ENCODE measurements at places on chromosomes 3 and 15. TPM values are rescaled to one million over a fixed set of nuclear protein-coding genes. Genes with fewer than 3 reads are reported as not detected.
A peak's percentile ranks its signal among the peaks of the same experiment; 100 is the strongest.

DNA sequence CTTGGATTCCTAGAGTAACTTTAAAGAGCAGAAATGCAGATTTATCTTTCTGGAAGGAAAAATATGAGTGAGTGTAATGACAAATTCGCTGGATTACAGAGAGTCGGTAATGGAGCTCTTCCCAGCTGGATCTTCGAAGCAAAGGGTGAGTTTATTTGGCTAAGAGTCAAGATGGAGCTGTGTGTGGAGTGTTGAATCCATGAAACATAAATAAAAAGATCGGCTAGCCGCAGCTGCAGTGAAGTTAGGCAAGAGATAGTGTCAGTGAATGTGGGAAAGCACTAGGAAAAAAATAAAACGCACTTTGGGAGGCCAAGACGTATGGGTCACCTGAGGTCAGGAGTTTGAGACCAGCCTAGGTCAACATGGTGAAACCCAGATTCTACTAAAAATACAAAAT, 10.3 kb downstream of the NAALADL2 start:
- no peak for DNase-seq

- no peak for DNase-seq
These were observed 143.8 kb downstream of the PEAK1 start for GRCh38 chr15:77276096-77276495.

PLSCR5 gene
- not detected for total RNA-seq

GOLGA8J gene
- total RNA-seq: not detected

SOX2 gene
- not detected for total RNA-seq

GRCh38 chr3:55065331-55065730, 137.5 kb upstream of the LRTM1 start:
- no peak for DNase-seq

OGG1 gene
- total RNA-seq: 15.8 TPM

- DNase-seq: no peak
These were observed 213.3 kb downstream of the GRM7 start for GRCh38 chr3:7074217-7074616.

GRCh38 chr3:101591071-101591470, 17.1 kb downstream of the PCNP start:
- DNase-seq: no peak

DNA sequence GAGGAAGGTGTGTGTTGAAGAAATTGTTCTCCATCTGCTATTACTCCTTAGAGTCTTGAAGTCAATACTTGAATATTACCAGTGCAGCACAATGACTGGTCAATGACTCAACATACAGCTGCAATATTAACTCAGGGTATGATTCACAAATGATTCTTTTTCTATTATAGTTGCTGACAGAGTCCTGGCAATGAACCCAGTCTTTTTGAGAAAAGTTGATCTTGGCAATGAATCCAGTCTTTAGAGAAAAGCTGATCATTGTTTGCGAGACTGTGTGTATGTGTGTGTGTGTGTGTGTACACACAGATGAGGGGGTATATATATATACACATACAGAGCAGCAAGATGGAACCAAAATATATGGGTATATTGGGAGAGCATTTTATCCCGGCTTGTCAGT, 315.1 kb downstream of the ZNF385D start:
- peak; percentile 94 for DNase-seq

All from HFFc6 (cell line).